ENCODE measurements at places on chromosomes 6 and 20. TPM values are rescaled to one million over a fixed set of nuclear protein-coding genes. Genes with fewer than 3 reads are reported as not detected.

Gene MICAL1
- 38.7 TPM for total RNA-seq

Gene HNF4A
- total RNA-seq: 26.0 TPM

Gene SULF2
- total RNA-seq: 257 TPM

Gene CRISP3
- total RNA-seq: not detected

Gene SUMO4
- 1.9 TPM for total RNA-seq

Gene KATNA1
- 16.0 TPM for total RNA-seq

Gene CALHM5
- total RNA-seq: 1.3 TPM

Gene TMEM14A
- total RNA-seq: 23.8 TPM

Gene PGM3
- total RNA-seq: 31.8 TPM

Gene CTSA
- 180 TPM for total RNA-seq

Gene SOBP
- 9.5 TPM for total RNA-seq

Gene MRAP2
- total RNA-seq: 5.0 TPM

Gene BYSL
- total RNA-seq: 14.3 TPM

Gene PLCB4
- 17.7 TPM for total RNA-seq

Gene LY6G6D
- total RNA-seq: not detected

Gene ARG1
- total RNA-seq: not detected

Gene IL17F
- total RNA-seq: not detected

Gene PAK5
- total RNA-seq: 0.13 TPM

Gene BHLHE23
- total RNA-seq: not detected

Gene DSP
- total RNA-seq: 96.2 TPM

Gene CRIP3
- 5.6 TPM for total RNA-seq

Gene TIAM2
- 7.6 TPM for total RNA-seq

Gene PAX1
- total RNA-seq: not detected

Gene PTPRK
- total RNA-seq: 72.8 TPM

Gene FILIP1
- total RNA-seq: 4.6 TPM

Gene IER3
- total RNA-seq: 59.5 TPM

Gene MYLK4
- total RNA-seq: 1.3 TPM

Gene VARS1
- total RNA-seq: 79.0 TPM

Gene ESR1
- total RNA-seq: 5.2 TPM

Gene HSPA1B
- total RNA-seq: 142 TPM

Gene GRIK2
- total RNA-seq: 0.82 TPM

Gene PREX1
- total RNA-seq: 38.2 TPM

Gene ADAM33
- total RNA-seq: 4.3 TPM

Gene EYS
- total RNA-seq: not detected

Gene SHLD1
- 6.1 TPM for total RNA-seq

Gene LBP
- 2.3 TPM for total RNA-seq

Gene MEI4
- 1.2 TPM for total RNA-seq

Gene NOTCH4
- 30.5 TPM for total RNA-seq

Gene CGA
- total RNA-seq: not detected

Measured in kidney (tissue), 22 donors.